Fibroblast of lung (primary cell): ENCODE measurements at places on chromosomes 12 and 14. TPM values are rescaled to one million over a fixed set of nuclear protein-coding genes. Genes with fewer than 3 reads are reported as not detected.
A peak's percentile ranks its signal among the peaks of the same experiment; 100 is the strongest.

- no peaks in the 10 kb centered on the region for H3K36me3 ChIP-seq
- peaks cover 7% of the 10 kb centered on the region for H3K4me1 ChIP-seq
- DNase-seq = no peak
- H3K27ac ChIP-seq = no peak overlapping the region
- no peaks in the 10 kb centered on the region for H3K27me3 ChIP-seq
- H3K4me3 ChIP-seq = no peak overlapping the region
Observed at GRCh38 chr14:71595441-71595840, 336.8 kb upstream of the RGS6 start.

- DNase-seq = no peak
- no peaks in the 10 kb centered on the region for H3K4me1 ChIP-seq
- no peaks in the 10 kb centered on the region for H3K27me3 ChIP-seq
- no peaks in the 10 kb centered on the region for H3K36me3 ChIP-seq
- H3K27ac ChIP-seq = no peak overlapping the region
Observed at GRCh38 chr12:31011746-31012566, 61.7 kb upstream of the DDX11 start.

DNA sequence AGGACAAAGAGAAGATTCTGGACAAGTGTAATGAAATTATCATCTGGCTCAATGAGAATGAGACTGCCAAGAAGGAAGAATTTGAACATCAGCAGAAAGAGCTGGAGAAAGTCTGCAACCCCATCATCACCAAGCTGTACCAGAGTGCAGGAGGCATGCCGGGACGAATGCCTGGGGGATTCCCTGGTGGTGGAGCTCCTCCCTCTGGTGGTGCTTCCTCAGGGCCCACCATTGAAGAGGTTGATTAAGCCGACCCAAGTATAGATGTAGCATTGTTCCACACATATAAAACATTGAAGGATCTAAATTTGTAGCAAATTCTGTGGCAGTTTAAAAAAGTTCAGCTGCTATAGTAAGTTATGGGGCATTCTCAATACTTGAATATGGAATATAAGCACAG, 174.3 kb upstream of the CCND2 start:
- H3K27ac ChIP-seq = no peak overlapping the region
- no peaks in the 10 kb centered on the region for H3K27me3 ChIP-seq
- no peaks in the 10 kb centered on the region for H3K4me1 ChIP-seq
- DNase-seq = no peak

- DNase-seq = no peak
- H3K27me3 ChIP-seq = no peaks in the 10 kb centered on the region
- no peaks in the 10 kb centered on the region for H3K36me3 ChIP-seq
- H3K4me1 ChIP-seq = no peaks in the 10 kb centered on the region
- no peak overlapping the region for H3K4me3 ChIP-seq
- H3K27ac ChIP-seq = no peak overlapping the region
Observed at GRCh38 chr12:113096675-113097461, 38.7 kb downstream of the RASAL1 start.

GRCh38 chr12:104291867-104292524, 11.5 kb upstream of the EID3 start:
- H3K4me3 ChIP-seq = peak overlapping the region; percentile 5
- DNase-seq = no peak
- H3K4me1 ChIP-seq = peaks cover 14% of the 10 kb centered on the region
- H3K36me3 ChIP-seq = peaks cover 32% of the 10 kb centered on the region

DNA sequence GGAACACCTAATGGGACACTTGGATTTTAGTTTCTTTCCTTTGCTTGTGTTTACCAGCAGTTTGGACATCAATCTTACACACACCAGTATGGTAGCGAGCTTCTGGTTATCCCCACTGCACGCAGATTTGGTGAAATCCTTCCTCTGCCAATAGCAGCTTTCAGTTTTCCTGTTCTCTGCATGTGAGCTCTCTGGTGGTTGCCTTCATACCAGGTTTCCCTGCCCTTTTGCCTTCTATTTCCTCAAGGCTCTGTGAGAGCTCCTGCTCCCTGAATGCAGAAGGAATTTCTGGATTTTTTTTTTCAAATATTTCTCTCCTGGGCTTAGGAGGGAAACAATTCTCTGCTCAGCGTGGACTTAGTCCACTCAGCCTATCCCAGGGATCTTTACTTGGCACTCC, 93.0 kb upstream of the CCDC91 start:
- no peak overlapping the region for H3K4me3 ChIP-seq
- H3K4me1 ChIP-seq = no peaks in the 10 kb centered on the region

DNA sequence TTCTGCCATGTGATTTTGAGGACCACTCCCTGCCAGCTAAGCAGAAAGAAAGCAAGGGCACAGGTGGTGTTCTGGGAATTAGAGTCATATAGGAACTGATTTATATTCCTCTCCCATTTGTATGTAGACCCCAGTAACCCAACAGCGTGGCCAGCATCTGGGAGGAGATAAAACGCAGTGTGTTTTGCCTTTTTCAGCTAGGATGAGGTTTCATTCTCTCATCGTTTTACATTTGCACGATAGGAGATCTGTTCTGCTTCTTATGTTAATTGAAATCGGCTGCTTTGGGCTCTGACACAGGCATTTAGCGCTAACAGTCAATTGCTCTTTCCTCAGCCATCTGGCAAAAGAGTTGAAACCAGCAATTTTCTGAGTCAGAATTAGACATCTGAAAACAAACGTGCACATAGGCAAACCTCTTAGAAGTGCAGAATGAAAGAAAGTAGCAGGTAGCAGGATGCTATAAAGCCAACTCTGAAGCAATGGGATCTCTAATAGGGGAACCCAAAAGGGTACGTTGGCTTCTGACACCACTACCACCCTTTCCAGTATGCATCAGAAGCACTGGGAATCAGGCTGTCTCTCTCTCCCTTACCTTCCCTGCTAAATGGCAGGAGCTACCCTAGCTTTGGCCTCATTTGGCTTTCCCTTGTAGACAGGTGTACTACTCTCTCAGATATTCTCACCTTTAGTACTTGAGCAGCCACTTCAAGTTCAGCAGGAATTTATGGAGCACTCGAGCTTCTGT, 219.1 kb downstream of the PHLDA1 start:
- no peaks in the 10 kb centered on the region for H3K27me3 ChIP-seq
- H3K36me3 ChIP-seq = no peaks in the 10 kb centered on the region
- H3K4me1 ChIP-seq = peaks cover 19% of the 10 kb centered on the region
- DNase-seq = peak; percentile 77
- peak overlapping the region; percentile 79 for H3K27ac ChIP-seq

- DNase-seq = no peak
- no peak overlapping the region for H3K27ac ChIP-seq
- no peak overlapping the region for H3K4me3 ChIP-seq
- H3K4me1 ChIP-seq = no peaks in the 10 kb centered on the region
- H3K36me3 ChIP-seq = no peaks in the 10 kb centered on the region
Observed at GRCh38 chr12:38392554-38393144, 76.1 kb downstream of the ALG10B start.

DNA sequence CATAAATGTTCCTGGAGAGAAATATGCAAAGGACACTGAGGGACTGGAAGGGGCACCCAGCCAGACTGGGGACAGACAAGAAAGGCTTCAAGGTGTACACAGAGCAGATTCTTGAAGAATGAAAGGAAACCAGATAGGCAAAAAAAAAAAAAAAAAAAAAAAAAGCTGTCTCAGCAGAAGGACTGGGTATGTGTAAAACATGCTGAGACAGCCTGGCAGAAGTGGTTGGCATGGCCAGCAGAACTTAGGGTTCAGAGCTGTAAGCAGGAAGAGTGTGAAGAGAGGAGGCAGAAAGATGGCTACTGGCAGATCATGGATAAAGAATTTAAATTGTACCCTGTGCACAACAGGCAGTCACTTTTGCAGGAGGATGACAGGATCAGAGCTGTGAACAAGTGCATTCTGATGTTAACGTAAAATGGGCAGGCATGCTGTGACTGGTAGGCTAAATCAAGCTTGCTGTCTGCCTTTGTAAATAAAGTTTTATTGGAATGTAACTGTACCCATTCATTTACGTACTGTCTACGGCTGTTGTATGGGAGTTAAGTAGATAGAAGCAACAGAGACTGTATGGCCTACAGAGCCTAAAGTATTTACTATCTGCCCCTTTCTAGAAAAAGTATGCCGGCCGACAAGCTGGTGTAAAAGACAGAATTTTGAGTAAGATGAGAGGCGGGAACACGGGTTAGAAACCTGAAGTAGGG, 42.2 kb downstream of the UBR7 start:
- no peak for DNase-seq
- H3K4me1 ChIP-seq = no peaks in the 10 kb centered on the region
- H3K4me3 ChIP-seq = no peak overlapping the region
- H3K27ac ChIP-seq = no peak overlapping the region

DNA sequence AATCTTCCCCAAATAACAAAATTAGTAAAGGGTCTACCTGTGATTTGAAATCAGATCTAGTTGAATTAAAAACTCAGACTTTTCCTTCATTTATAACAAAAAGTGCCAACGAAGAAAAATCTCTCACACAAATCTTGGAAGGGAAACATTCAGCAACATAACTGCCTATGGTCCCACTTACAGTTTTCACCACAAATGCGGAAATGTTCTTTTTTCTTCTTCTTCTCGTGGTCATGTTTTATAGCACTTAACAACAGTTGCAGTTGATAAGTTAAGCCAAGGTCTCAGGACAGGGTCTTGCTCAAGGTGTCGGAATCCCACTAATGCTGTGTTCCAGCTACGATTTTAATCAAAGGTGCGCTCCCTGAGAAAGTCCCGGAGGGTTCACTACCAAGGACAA, 10.1 kb downstream of the RNASE6 start:
- no peak overlapping the region for H3K27ac ChIP-seq
- no peaks in the 10 kb centered on the region for H3K4me1 ChIP-seq
- no peak overlapping the region for H3K4me3 ChIP-seq
- no peak for DNase-seq

GRCh38 chr14:60862283-60862682, 118.6 kb downstream of the TRMT5 start:
- DNase-seq = no peak
- H3K4me3 ChIP-seq = no peak overlapping the region
- no peaks in the 10 kb centered on the region for H3K36me3 ChIP-seq
- no peaks in the 10 kb centered on the region for H3K27me3 ChIP-seq

DNA sequence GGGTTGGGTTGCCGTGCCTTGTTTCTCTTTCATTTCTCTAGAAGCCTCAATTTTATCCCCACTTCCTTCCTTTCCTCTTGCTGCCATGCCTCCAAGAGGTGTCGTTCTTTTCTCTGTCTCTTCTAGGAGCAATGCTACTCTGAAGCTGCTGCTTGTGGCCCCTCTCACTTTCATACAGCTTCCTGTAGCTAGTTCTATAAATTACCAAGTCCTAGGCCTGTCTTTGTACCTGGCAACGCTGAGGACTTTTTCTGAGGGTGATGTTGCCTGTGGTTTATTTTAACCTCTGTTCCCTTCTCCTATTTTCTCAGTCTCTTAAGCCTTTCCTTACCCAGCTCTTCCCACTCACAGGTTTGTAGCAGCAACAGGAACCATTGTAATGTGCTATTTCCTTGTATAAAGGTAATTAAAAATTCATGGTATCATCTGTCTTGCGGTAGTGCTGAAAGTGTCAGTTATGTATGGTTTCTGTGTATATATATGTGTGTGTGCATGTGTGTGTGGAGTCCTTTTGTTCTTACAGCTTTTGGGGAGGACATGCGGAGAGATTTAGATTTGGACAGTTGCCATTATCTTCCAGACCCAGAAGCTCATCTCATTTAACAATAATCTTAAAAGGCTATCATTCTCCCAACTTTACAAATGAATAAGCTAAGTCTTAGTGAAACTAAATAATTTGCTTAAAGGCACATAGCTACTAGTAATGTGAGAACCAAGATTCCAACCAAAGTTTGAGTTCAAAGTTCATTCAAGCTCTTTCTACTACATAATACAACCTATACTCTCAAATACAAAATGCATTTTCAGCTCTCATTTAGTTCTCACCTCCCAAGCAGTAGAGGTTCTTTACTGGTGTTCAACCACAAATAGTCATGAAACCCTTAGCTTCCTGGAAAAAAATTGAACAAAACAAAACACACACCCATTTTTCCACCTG, 43.8 kb downstream of the DDHD1 start:
- peak overlapping the region; percentile 21 for H3K27ac ChIP-seq
- H3K4me3 ChIP-seq = no peak overlapping the region
- DNase-seq = no peak
- no peaks in the 10 kb centered on the region for H3K36me3 ChIP-seq

DNA sequence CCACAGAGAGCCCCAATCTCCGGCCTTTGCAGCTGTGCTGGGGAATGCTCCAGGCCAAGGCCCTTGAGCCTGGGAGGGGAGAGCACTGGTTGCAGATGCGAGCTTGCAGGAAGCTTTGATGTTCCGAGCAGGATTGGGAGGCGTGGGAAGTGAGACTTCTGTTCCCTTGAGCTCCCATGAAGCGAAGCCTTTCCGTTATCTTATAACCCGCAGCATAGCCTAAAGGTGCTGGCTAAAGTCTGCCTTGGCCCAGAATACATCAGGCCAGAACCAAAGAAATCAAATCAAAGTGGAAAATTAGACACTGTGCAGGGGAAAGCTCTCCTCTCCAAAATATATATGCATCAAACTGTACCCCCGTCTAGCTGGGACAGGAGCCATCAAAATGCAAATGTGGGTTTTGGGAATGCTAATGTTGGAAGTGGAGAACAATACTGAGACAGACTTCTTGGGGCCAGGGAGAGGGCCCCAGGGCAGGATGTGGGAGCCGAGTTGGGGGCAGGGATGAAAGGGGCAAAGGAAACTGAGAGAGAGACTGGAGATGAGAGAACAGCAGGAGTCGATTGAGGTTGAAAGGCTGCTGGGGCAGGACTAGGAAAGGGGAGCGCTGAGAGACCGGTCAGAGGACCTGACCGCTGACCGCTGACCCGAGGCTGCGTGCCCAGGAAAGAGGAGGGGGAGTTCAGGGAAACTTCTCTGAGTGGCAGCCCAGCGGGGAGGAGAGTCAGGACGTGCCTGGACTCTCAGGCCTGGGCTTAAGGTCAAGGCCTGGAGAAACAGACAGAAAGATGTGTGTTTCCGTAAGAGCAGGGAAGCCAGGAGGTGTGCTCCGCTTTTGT, 152.2 kb upstream of the PARP11 start:
- H3K36me3 ChIP-seq = no peaks in the 10 kb centered on the region
- no peaks in the 10 kb centered on the region for H3K4me1 ChIP-seq
- no peak for DNase-seq
- no peak overlapping the region for H3K4me3 ChIP-seq

DNA sequence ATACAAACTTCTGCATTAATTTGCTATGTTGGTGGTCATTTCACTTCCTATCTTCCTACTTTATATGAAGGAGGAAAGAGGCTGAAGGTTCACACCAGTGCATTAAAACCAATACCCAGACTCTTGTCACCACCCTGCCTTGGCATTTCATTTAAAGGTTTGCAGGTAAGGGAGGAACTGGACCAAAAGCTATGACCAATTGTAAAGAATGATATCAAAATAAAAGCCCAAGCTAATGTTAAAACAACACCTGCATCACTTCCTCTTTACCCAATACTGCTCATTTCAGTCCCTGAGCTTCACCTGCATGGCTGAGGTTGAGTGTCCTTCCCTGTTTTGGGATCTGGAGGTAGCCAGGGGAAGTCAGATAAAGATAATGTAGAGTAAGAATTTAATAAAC, 47.2 kb upstream of the TMEM233 start:
- DNase-seq = no peak
- H3K27me3 ChIP-seq = no peaks in the 10 kb centered on the region
- H3K4me3 ChIP-seq = no peak overlapping the region
- no peak overlapping the region for H3K27ac ChIP-seq

GRCh38 chr14:105140581-105140980, 28.0 kb downstream of the JAG2 start:
- H3K36me3 ChIP-seq = no peaks in the 10 kb centered on the region
- H3K4me3 ChIP-seq = no peak overlapping the region
- no peaks in the 10 kb centered on the region for H3K4me1 ChIP-seq
- DNase-seq = no peak

The OTOGL gene
- 0.08 and 0.15 TPM in 2 replicates for polyA plus RNA-seq

The MGST1 gene
- 386 and 634 TPM in 2 replicates for polyA plus RNA-seq

The FGF6 gene
- polyA plus RNA-seq = not detected in 2 replicates

The CNPY2 gene
- polyA plus RNA-seq = 124 and 142 TPM in 2 replicates

The RTN1 gene
- polyA plus RNA-seq = 0.35 and 0.92 TPM in 2 replicates

The APOF gene
- polyA plus RNA-seq = not detected in 2 replicates

The DENND5B gene
- polyA plus RNA-seq = 5.6 and 6.9 TPM in 2 replicates

The CCDC196 gene
- polyA plus RNA-seq = not detected in 2 replicates
